ENCODE measurements at places on chromosomes 4 and X. TPM values are rescaled to one million over a fixed set of nuclear protein-coding genes. Genes with fewer than 3 reads are reported as not detected.

Gene MED14
- 58.2 TPM for total RNA-seq

Gene TMSB15A
- not detected for total RNA-seq

Gene SRP72
- 66.6 TPM for total RNA-seq

Gene MMRN1
- total RNA-seq, result 50.1 TPM

Gene OPN1MW
- total RNA-seq, result not detected

Gene SYTL4
- 338 TPM for total RNA-seq

Gene PAGE2
- not detected for total RNA-seq

Gene RBM46
- total RNA-seq, result not detected

Gene CXCL1
- total RNA-seq, result 0.84 TPM

Gene ART3
- total RNA-seq, result 2.9 TPM

Gene VEGFD
- 5.0 TPM for total RNA-seq

Measured in tibial nerve (tissue), 4 donors.